Activated CD8-positive, alpha-beta memory T cell treated with anti-CD3 and anti-CD28 coated beads for 4 hours (primary cell): ENCODE measurements at places on chromosomes 6 and 20.

- no peak for DNase-seq
Measured at GRCh38 chr6:144583614-144583954, 298.4 kb downstream of the UTRN start.

DNA sequence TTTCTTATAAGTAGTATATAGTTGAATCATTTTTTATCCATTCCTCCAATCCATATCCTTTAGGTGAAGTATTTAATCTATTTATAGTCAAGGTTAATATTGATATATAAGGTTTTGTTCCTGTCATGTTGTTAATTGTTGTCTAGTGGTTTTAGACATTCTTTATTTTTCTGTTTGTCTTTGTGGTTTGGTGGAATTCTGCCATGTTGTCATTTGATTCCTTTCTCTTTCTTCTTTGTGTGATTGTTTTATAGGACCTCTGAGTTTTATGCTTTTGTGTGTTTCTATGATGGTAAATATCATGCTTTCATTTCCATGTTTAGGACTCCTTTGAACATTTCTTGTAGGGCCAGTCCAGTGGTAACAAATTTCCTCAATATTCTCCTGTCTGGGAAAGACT, 450.3 kb upstream of the BTBD3 start:
- DNase-seq: no peak

- no peak for DNase-seq
Measured at GRCh38 chr20:63072991-63073737, 66.4 kb upstream of the BHLHE23 start.

DNA sequence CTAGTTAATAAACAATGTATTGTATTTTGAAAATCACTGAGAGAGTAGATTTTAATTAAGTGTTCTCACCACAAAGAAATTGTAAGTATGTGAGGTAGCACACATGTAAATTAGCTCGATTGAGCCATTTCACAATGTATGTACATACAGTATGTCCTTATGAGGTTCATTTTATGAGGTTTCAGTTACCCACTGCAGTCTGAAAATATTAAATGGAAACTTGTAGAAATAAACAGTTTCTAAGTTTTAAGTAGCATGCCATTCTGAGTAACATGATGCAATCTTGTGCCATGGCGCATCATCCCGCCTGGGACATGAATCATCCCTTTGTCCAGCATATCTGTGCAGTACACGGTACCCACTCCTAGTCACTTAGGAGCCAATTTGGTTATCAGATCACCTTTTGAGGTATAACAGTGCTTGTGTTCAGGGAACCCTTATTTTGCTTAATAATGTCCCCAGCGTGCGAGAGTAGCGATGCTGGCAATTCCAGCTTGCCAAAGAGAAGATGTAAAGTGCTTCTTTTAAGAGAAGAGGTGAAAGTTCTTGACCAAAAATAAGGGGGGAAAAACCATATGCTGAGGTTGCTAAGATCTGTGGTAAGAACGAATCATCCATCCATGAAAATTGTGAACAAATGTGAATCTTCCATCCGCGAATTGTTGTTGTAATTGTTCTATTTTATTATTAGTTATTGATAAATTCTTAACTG, 64.7 kb downstream of the KCNS1 start:
- peak; percentile 14 for DNase-seq

GRCh38 chr6:125094563-125094962, 59.0 kb upstream of the TPD52L1 start:
- DNase-seq: no peak

DNA sequence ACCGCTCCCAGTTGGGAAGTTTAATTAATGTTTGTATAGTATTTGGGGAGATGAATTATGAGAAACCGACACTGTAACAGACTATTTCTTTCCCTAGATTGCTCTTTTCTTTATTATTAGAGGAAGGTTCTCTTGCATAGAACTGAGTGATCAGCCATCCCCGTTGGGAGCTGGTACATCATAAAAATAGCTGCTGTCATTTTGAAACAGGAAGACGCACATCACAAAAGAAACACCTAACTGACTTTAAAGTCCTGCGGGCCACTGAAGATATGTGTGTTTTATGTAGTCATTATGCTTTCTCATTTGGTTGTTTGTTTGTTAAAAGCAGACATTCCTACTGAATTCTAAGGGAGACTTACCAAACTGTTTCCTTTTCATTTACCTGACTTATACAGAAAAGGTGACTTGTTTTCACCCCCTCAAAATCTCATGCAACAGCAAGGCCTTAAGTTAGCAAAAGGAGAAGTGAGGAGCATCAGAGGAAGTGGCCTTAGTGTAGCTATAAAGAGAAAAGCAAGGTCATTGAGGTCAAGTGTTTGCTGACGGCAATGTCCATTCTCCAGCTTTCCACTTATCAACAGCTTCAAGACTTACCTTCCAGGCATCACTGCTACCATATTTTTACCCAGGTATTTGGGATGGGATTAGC, 91.0 kb downstream of the PKHD1 start:
- DNase-seq: no peak

GRCh38 chr20:43955750-43956191, 41.1 kb downstream of the TOX2 start:
- DNase-seq: no peak

- no peak for DNase-seq
Measured at GRCh38 chr20:47235111-47235510, 121.4 kb downstream of the ZMYND8 start.

GRCh38 chr6:38262609-38263008, 377.1 kb downstream of the BTBD9 start:
- no peak for DNase-seq

- no peak for DNase-seq
Measured at GRCh38 chr6:1701668-1702353, 92.1 kb downstream of the FOXC1 start.

GRCh38 chr6:34986845-34987246, 97.8 kb downstream of the ANKS1A start:
- DNase-seq: peak; percentile 26

GRCh38 chr20:35616465-35617396, 1.1 kb downstream of the SPAG4 start:
- DNase-seq: no peak

GRCh38 chr6:20235041-20235440, 22.8 kb upstream of the MBOAT1 start:
- DNase-seq: no peak

DNA sequence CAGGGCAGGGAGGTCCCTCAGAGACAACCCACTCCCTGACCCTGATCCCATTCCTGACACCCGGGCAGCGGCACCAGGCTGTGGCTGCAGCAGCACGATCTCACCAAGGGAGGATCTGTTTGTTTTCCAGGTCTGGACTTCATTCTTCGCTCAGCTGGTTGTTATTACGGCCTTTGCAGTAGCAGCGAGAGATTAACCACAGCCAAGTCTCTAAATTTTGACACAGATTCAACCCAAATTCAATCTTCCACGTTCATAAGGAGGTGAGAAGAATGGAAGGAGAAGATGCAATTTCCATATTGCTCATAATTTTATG, 91.1 kb upstream of the THBS2 start:
- no peak for DNase-seq

DNA sequence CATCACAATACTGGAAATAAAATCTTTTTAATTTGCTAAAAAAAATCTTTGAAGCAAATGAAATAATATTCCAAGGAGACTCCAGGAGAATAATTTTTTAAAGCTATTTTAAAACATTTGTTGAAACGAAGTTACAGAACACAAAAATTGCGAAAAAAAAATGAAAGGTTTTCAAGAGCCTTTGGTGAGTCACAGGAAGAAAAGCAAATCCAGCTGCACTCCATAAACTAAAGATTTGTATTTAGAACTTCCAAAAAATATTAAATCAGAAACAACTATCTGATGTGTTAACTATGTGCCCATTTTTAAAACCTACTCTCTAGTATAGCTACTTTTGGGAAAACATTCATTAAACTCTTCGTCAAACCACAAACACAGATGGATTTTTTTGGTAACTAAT, 23.6 kb downstream of the PDSS2 start:
- no peak for DNase-seq

DNA sequence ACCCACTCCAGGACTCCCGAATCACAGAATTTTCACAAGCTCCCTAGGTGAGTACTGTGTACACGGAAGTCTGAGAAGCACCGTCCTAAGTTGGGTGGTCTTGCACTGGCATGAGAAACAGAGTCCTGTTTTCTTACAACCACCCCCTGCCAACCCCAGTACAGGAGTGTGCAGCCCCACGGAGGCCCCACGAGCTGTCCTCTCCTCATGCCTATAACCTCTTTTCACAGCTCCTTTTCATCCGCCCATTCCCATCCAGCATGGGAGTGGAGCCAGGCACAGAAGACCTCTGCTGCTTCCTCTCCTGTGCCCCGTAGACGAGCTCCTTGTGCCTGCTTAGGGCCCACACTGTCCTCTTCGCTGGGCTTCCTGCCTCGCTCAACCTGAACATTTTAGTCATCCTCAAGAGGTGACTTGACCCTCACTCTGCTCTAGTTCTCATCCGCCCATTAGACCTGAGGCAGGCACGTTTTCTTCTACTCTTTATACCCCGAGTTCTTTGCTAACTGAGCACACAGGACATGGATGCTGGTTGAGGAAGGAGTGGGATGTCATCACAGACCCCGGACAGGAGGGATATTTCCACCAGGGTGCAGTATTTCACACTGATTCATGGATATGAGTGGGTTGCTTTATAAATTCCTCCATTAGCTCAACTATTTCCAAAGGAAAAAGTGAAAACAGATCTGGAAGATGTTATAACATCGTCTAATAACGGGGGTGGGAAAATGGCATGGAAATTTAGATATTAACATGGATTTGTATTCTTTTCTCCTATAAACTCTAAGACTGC, 160.5 kb downstream of the TTLL2 start:
- no peak for DNase-seq

DNA sequence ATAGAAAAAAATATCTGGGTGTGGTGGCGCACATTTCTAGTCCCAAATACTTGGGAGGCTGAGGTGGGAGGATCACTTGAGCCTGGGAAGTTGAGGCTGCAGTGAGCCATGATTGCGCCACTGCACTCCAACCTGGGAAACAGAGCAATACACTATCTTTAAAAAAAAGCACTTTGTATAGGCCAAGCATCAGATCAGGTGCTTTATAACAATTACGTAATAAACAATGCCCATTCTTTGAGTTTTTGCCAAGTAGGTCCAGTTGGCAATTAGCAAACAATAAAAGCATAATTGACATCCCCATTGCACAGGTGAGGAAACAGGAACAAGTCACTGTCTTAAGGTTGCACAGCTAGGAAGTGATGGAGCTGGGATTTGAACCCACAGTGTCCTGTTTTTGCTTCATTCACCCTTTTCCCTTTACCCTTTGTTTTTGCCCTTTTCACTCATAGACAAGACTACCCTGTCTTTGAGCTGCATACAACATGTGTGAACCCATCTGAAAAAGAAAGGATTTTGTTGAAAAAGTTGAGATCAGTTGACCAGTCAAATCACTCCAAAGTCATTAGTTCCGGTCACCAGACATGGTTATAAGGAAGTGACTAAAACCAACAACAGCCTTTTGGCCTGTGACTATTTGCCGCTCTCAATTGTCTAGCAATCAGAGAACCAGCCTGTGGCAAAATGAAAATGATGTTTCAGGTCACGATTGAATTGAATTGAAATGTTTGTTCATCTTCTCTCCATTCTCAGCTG, 303.6 kb downstream of the TFAP2C start:
- no peak for DNase-seq
